Immature natural killer cell (primary cell): ENCODE measurements at places on chromosomes 6 and 20. TPM values are rescaled to one million over a fixed set of nuclear protein-coding genes. Genes with fewer than 3 reads are reported as not detected.

The FKBP5 gene
- 29.3 TPM for polyA plus RNA-seq

The PAK1IP1 gene
- polyA plus RNA-seq, result 7.1 TPM

The XKR7 gene
- not detected for polyA plus RNA-seq

The CLPSL2 gene
- polyA plus RNA-seq, result not detected

The ULBP1 gene
- not detected for polyA plus RNA-seq

The GSTA2 gene
- polyA plus RNA-seq, result not detected

The SLPI gene
- not detected for polyA plus RNA-seq

The TFAP2D gene
- not detected for polyA plus RNA-seq

The GPX5 gene
- not detected for polyA plus RNA-seq

The SNX5 gene
- 103 TPM for polyA plus RNA-seq

The DXO gene
- 9.2 TPM for polyA plus RNA-seq

The PTPRT gene
- polyA plus RNA-seq, result not detected

The EYS gene
- polyA plus RNA-seq, result not detected

The PHACTR1 gene
- 0.43 TPM for polyA plus RNA-seq

The GPLD1 gene
- not detected for polyA plus RNA-seq

The PSMG4 gene
- 29.6 TPM for polyA plus RNA-seq

The IL17A gene
- not detected for polyA plus RNA-seq

The FBXO9 gene
- 43.0 TPM for polyA plus RNA-seq

The OR5V1 gene
- polyA plus RNA-seq, result not detected

The IL17F gene
- polyA plus RNA-seq, result not detected

The SIRPB2 gene
- polyA plus RNA-seq, result 0.63 TPM

The PLCB1 gene
- 11.0 TPM for polyA plus RNA-seq

The ABHD16B gene
- 0.34 TPM for polyA plus RNA-seq

The C20orf144 gene
- polyA plus RNA-seq, result 0.13 TPM

The POPDC3 gene
- polyA plus RNA-seq, result not detected

The RHAG gene
- not detected for polyA plus RNA-seq

The MRAP2 gene
- polyA plus RNA-seq, result not detected

The LPA gene
- polyA plus RNA-seq, result not detected

The SNAP25 gene
- polyA plus RNA-seq, result not detected

The HLA-DQA1 gene
- polyA plus RNA-seq, result 10.3 TPM

The TM9SF4 gene
- polyA plus RNA-seq, result 38.5 TPM

The OR2B6 gene
- polyA plus RNA-seq, result not detected

The PROKR2 gene
- polyA plus RNA-seq, result not detected

The DEFB125 gene
- not detected for polyA plus RNA-seq

The PAQR8 gene
- polyA plus RNA-seq, result 2.9 TPM

The PPP1R16B gene
- 24.9 TPM for polyA plus RNA-seq

The TGM3 gene
- not detected for polyA plus RNA-seq

The SLC22A7 gene
- polyA plus RNA-seq, result not detected

The ZBTB46 gene
- 0.16 TPM for polyA plus RNA-seq

The CD109 gene
- 0.04 TPM for polyA plus RNA-seq

The BNIP5 gene
- not detected for polyA plus RNA-seq

The CDYL gene
- 19.9 TPM for polyA plus RNA-seq

The BHLHE23 gene
- polyA plus RNA-seq, result not detected

The KCNB1 gene
- polyA plus RNA-seq, result not detected

The ADA gene
- polyA plus RNA-seq, result 150 TPM

The DACT2 gene
- not detected for polyA plus RNA-seq

The EPB41L1 gene
- polyA plus RNA-seq, result not detected

The GLO1 gene
- 186 TPM for polyA plus RNA-seq

The ACSS1 gene
- 66.6 TPM for polyA plus RNA-seq

The BLCAP gene
- polyA plus RNA-seq, result 63.5 TPM

The CALHM6 gene
- polyA plus RNA-seq, result 26.5 TPM

The RBM24 gene
- not detected for polyA plus RNA-seq

The PRND gene
- not detected for polyA plus RNA-seq

The TMEM170B gene
- 0.17 TPM for polyA plus RNA-seq
